ENCODE measurements at places on chromosomes 5 and 9. TPM values are rescaled to one million over a fixed set of nuclear protein-coding genes. Genes with fewer than 3 reads are reported as not detected.

Gene ARL14EPL
- not detected for total RNA-seq

Gene C5orf58
- not detected for total RNA-seq

Gene SARDH
- total RNA-seq, result 0.87 TPM

- DNase-seq, result no peak
Observed at GRCh38 chr5:138539791-138540190, 3.2 kb downstream of the ETF1 start.

DNA sequence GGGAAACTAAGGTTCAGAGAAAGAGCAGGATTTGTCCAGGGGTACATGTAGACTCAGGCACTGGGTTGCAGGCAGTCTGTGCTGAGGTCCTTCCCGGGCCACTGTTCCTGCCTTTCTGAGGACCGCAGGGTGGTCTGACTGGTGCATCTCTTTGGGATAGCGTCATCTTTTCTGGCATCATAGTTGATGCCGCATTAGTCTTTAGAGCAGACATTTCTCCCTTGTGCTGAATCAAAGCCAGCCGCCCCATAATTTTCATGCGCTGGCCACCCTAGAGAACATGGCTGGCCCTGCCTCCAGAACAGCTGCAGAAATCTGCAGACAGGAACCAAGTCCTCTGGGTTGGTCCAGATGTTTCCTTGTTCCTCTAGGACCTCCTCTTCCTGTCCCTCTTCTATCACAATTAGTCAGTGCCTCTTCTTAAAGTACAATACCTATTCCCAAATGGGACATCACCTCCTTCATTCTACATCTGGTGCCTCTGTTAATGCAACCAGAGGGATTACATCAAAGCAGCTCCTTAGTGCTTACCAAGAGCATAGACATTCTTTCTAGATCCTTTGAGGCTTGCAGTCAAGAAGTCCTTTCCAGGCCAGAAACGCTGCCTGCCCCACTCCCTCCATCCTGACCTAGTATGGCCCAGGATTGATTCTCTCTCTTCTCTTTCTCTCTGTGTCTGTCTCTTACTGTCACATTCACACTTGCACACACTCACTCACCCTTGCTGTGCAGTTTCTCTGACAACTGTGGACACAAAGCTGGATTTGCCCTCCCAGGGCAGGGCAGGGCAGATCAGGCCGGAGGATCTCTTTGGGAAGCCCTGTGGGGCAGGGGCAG, 42.0 kb upstream of the ORM1 start:
- DNase-seq, result peak; percentile 64

DNA sequence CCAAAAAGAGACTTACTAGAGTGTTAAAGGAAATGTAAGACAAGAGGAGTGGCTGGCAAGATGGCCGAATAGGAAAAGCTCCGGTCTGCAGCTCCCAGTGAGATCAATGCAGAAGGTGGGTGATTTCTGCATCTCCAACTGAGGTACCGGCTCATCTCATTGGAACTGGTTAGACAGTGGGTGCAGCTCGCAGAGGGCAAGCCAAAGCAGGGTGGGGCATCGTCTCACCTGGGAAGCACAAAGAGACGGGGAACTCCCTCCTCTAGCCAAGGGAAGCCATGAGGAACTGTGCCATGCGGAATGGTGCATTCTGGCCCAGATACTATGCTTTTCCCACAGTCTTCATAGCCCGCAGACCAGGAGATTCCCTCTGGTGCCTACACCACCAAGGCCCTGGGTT, 308.7 kb downstream of the AGTPBP1 start:
- DNase-seq, result no peak

- DNase-seq, result no peak
Observed at GRCh38 chr5:136026636-136027035, 2.2 kb upstream of the TGFBI start.

DNA sequence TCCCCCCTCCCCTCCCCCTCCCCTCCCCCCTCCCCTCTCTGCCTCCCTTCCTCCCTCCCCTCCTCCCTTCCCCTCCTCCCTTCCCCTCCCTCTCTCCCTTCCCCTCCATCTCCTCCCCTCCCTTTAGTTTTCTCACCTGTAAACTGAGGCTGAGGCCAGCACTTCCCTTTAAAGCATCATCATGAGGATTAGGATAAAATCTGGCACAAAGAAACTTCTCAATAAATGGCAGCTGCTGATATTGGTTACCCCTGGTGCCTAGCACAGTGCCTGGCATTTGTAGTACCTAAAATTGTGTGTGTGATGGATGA, 41.9 kb downstream of the RAI14 start:
- no peak for DNase-seq

DNA sequence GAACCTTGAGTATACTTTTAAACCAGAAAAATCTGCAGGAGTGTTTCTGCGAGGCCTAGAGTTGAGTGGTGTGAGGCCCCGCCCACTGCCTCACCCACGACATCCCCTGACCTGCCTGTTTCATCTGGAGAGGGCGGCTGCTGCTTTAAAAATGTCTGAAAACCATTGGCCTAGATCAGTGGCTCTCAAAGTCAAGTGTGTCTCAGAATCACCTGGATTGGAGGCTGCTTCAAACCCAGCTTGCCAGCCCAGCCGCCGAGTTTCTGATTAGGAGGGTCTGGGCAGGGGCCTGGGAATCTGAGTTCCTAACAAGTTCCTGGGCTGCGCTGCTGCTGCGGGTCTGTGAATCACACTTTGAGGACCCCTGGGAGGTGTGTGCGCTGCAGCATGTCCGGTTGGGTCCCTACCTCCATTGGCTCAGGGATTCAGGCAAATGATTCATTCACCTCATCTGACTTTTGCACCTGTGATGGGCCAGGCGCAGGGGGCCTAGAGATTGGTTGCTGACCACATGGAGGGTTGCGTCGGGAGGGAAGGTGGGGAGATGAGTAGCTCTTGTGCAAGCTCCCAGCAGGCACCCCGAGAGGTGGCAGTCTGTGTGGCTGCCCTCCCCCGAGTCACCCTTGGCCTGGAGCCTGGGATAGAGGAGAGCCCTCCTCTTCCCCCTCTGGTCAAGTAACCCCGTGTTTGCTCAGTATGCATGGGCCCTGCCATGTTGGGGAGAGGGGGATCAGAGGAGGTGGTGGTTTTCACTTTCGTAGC, 27.6 kb upstream of the HMCN2 start:
- no peak for DNase-seq

DNA sequence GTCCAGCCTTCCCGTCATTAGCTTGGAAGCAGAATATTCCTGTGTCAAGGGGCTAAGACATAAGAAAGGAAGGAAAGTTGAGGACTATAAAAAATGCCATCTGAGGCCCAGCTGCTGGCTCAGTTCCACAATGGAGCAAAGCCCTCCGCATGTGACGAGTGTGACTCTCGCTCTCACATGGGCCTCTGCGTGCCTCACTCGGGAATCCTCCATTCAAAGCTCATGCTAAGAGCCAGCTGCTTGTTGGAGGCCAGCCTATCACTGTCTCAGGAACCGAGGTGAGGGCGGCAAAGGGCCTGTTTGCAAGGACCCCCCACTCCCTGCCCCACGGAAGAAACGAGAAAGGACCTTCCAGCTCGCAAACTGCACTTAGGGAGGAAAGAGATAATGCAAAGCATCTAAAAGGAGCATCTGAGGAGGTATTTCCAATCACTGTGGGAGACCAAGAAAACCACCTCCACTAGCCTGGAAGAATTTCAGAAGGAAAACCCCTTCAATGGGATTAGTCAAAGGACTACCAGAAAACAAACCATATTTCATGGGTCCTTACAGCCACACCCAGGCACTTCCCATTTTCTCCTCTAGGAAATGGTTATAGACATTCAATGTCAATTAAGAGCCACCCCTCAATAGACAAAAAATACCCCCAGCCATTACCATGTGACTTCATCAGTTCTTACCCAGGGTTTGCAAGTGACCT, 95.3 kb downstream of the PRRT1B start:
- DNase-seq, result peak; percentile 85

GRCh38 chr5:31531543-31531887, 378 bp downstream of the DROSHA start:
- no peak for DNase-seq

DNA sequence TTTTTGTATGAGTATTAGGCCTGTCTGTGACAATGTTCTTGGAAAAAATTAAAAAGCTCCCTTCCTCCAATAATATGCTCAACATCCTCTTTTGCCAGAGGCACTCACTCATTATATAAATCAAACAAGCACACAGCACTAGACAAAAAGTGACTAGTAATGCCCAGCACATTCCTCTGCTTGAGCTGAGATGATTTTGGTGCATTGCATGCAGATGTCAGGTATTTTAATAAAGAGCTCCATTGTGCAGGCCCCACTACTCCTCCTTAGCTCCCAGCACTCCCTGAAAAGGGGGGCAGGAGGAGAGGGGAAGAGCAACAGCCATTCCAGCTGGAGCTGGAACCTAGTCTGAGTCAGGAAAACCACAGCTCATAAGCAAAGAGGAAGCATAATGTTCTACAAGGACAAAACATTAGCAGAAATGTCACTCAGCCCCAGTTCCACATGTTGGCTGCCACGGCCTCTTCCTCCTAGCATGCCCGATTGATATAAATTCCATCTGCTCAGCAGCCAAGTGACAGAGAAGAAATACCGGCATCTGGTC, 348.5 kb downstream of the BNC2 start:
- no peak for DNase-seq

GRCh38 chr5:156178117-156178516, 148.8 kb upstream of the SGCD start:
- DNase-seq, result no peak

DNA sequence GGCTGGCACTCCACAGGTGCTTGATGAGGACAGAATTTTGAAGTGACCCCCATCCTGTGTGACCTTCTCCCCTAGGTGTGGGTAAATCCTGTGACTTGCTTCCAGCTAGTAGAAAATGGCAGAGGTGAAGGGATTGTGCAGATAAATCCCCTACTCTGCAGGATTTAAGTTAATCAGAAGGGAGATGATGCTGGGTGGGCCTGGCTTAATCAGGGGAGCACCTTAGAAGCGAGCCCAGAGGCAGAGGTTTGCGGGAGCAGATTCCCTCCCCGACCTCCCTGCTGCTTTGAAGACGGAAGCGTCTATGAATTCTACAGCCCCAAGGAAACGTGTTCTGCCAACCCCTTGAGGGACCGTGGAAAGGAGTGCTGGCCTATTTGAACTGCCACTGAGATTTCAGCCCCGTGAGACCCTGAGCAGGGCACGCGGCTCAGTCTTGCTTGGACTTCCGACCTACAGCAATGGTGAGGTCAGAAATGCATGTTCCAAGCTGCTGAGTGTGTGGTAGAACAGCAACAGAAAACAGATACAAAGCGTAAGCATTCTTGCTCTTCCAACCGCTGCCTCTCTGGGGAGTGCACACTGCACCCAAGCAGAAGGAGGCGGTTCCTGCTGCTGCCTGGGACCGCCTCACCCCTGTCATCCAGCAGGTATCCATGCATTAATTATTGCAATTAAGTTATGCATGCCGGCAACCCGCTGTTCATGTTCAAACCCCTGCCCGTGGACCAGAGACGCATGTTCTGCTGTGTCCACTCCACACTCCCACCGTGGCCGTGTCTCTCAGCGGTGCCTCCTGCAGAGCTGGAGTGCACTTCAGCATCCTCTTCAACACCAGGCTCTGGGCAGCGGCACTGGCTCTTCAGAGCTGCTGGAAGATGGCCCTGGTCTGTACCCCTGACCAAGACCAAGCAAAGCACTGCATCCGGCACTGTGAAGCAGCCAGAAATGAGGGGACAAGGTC, 54.6 kb upstream of the RXRA start:
- no peak for DNase-seq

DNA sequence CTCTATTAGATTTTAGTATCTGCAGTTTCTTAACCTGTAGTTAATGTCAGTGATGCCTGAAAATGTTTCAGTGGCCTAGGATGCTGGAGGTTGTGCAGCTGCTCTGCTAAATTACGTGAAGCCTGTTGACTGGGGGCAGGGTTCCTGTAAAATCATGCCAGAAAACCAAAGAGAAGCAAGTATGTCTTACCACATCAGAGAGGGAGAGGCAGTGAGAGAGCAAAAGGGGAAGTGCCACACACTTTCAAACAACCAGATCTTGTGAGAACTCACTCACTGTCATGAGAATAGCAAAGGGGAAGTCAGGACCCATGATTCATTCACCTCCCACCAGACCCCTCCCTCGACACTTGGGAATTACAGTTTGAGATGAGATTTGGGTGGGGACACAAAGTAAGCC, 83.9 kb upstream of the CYLC2 start:
- no peak for DNase-seq

- no peak for DNase-seq
Observed at GRCh38 chr9:17018540-17019196, 116.2 kb upstream of the CNTLN start.

DNA sequence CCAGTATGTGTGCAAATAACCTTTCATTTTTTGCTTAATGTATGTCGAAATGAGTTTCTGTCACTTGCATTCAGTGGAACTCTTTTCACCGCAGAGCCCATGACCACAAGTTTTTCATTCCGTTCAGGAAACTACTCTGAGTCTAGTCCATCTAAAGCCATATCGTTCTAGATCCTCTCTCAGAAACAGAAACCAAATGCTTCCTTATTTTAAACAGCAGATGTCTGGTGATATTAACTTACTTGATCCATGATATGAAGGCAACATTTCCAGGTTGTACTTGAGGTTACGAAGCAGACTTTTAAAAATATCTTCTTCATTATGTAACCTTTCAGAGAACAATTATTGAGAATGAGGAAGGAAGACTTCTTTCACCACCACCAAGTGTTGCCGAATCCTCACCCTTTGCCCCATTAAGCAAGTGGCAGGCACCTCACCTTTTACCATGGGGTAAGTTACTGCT, 72.4 kb upstream of the GNAQ start:
- no peak for DNase-seq

DNA sequence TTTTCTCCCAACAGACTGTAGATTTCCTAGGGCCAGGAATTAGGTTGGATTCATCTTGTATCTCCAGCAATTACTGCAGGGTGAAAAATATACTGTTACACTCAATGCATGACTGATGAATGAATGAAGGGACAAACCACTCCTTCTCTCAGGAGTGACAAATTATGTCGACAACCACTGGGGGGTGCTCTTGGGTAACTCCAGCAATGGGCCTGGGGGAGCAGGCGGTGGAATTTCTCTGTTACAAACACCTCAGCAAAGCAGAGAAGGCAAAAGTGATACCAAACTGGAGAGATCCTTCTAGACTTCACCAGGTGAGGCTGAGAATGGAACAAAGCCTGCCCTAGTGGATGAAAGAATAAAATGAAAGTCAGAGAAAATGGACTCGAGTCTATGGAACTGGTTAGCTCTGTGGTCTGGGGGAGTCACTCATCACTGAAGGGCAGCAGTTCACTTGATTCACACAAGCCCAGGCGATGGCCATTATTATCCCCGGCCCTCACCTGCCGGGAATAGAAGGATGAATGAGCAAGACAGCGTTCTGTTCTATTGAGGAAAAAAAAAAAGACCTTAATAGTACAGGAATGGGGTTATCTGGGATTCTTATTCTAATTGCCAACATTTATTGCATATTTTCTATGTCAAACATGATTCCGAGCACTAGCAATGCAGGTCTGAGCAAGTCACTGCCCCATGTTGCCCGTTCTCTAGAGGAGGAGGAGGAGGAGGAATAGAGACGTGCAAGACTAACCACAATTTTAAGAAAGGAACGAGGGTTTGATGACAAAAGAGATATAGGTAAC, 341.1 kb downstream of the ASTN2 start:
- no peak for DNase-seq

DNA sequence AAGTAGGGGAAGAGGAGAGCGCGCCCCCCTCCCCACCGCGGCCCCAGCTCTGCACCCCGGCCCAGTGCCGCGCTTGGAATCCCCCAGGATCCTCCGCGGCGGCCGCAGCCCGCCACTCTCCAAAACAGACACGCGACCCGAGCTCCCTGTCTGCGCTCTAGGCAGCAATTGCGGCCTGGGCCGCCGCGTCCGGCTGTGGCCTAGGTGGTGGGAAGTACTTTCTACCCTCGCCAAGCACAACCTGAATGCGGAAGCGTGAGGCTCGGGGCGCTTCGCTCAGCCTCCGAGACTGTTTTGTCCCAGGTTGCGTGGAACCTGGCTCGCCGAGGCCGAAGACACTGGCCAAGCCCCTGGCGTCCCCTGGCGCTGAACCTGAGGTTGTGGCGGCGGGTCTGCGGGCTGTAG, 3.3 kb upstream of the FOXB2 start:
- DNase-seq, result no peak
